ENCODE measurements at places on chromosomes 16 and 17.

- DNase-seq, result no peak
Observed at GRCh38 chr16:84795329-84796053, 24.3 kb upstream of the CRISPLD2 start.

DNA sequence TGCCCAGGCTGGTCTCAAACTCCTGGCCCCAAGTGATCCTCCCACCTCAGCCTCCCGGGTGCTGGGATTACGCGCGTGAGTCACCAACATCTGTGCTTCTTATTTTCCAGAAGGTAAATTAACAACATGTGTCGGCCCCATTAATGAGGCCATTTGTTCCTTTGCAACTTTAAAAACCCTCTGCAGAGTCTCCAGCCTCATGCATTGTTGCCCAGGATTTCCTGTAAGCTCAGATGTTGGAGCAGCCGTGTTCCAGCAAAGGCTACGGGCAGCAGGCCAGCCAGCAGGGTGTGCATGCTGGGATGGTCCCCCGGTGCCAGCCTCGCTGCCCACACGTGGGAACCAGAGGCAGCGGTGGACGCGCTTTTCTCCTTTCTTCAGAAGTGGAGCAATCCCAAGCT is 19.1 kb upstream of the HEXD start:
- no peak for DNase-seq

DNA sequence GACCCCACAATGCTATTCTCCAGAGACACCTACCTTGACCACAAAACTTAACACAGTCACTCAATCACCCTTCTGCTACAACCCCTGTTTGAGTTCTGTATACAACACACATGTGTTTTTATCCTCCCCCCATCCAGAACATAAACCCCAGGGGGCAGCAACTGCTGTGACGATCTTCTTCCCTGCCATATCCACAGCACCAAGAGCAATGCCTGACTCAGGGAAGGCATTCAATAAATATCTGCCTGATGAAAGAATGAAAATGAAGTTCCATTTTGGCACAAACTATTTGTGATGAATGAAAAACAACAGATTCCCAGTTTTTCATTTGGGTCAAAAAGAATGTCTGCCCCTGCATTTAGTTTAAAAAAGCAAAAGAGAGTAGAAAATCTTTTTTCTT is 27.0 kb downstream of the ASIC2 start:
- no peak for DNase-seq

- DNase-seq, result no peak
Observed at GRCh38 chr16:83269541-83269940, 538.2 kb upstream of the HSBP1 start.

DNA sequence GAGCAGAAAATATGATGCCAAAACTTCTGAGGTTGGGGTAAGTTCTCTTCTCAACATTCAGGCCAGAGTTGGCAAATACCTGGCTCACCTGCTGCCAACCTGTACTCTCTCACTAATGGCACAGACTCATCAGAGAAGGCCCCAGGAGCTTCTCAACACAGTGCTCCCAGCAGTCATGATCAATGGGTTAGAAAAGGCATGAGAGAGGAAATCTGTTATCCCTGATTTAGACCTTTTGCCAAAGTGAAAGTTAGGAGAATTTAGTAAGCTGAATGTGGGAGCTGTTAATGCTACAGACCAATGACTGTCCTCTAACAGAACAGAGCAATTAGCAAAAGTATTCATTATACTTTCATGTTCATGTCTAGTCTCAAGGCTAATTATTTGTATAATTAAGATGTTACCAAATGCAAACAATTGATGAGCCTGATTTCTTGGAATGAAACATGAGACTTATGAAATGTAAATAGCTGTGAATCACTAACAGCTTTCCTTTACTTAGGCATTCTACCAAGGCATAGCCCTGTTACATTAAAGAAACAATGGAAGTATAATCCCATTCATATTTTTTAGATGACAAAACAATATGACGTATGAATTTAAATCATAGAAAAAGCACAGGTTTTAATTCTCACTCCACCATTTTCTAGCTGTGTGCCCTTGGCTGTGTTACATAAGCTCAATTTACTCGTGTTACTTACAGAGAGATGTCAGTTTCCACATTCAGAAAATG is 68.7 kb upstream of the MARCHF10 start:
- DNase-seq, result no peak

DNA sequence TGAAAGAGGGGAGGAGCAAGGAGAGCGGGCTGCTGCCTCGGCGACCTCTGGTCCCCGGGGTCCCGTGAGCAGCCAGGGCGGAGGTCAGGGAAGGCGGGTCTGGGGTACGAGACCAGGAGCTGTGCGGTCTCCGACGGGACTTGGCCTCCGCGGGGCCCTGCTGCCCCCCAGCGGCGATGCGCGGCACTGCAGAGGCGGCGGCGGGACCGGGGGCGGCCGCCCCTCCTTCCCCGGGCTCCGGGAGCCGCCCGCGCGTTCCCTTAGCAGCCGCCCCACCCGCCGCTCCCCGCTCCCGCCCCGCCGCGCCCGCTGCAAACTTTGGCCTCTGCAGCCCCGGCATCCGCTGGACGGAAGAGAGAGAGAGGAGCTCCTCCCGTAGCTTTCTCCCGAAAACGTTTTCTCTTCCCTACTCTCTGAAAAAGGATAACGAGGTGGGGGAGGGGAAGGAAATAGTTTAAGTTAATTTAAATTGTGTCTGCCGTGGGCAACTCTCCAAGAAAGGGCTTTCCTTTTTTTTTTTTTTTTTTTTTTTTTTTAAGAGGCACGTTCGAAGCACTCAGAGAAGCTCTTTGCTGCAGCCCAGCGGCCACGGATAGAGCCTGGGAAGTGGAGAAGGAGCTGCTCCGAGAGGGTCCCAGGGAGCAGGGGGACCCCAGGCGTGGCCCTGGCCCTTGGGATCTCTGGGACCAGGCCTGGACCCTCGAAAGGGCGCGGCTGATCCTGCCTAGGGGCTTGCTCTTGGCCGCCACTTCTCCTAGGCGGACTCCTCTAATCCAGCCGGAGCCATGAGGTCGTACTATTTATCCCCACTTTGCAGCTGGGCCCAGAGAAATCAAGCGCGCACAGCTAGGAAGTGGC is 43.2 kb downstream of the C16orf82 start:
- peak; percentile 99 for DNase-seq

- no peak for DNase-seq
Observed at GRCh38 chr16:66668777-66669444, 27.6 kb downstream of the CMTM4 start.

DNA sequence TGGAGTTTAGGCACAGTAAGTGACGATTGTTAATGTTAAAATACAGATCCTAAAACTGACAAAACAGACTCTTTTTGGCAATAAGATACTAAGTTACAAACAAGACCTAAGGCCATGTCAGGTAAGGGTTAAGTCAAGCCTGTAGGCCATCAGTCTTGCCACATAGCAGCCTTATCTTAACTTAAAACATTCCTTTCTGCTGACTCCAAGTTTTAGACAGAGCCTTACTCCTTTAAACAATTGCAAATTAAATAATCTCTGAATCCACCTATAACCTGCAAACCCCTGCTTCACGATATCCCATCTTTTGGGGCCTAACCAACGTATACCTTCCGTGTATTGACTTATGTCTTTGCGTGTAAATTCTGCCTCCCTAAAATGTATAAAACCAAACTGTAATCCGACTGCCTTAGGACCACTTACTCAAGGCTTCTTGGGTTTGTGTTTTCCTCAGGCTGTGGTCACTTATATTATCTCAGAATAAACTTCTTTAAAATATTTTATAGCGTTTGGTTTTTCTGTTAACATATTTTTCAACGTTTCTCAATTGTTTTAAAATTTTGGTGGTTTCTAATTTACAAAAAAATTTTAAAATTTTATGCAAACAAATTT is 64.4 kb downstream of the EFCAB5 start:
- DNase-seq, result no peak

- DNase-seq, result no peak
Observed at GRCh38 chr17:50708050-50709000, 611 bp upstream of the ANKRD40 start.

DNA sequence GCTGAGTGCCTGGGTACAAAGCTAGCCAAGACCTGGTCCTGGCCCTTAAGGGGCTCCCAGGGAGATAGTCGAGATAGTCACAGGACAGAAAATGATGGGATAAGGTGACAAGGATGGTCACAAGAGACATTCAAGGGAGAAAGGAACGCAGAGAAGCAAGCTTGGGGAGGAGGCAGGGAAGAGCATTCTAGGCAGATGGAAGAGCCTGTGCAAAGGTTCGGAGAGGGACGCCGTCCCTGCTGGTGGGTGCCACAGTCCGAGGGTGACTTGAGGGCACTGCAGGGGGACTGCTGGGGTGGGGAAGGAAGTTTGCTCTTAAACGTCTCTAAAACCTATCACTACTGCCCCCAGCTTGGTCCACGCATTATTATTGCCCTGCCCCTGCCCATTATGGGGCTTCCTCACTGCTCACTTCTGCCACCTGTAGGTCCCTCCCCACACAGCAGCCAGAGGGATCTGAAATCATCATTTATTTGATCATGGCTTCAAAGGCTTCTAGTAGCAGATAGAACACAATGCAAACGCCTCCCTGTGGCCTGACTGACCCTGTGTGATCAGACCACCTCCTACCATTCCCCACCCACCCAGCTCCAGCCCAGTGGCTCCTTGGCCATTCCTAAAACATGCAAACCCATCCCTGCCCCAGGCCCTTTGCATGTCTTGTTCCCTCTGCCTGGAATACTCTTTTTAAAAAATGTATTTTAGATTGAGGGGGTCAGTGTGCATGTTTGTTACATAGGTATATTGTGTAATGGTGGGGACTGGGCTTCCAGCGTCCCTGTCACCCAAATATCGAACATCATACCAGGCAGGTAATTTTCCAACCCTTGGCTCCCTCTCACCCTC is 60.3 kb downstream of the RMI2 start:
- DNase-seq, result peak; percentile 44

GRCh38 chr17:28507567-28508203 is 1.5 kb downstream of the FOXN1 start:
- peak; percentile 65 for DNase-seq

- no peak for DNase-seq
Observed at GRCh38 chr16:77732241-77732946, 10.1 kb downstream of the NUDT7 start.
